ENCODE measurements at places on chromosomes 5 and 9.

GRCh38 chr9:136619742-136620440 lies 42.8 kb upstream of the EGFL7 start:
- DNase-seq, result no peak

- no peak for DNase-seq
These were observed 99.1 kb upstream of the PRRC1 start for GRCh38 chr5:127418367-127418766.

DNA sequence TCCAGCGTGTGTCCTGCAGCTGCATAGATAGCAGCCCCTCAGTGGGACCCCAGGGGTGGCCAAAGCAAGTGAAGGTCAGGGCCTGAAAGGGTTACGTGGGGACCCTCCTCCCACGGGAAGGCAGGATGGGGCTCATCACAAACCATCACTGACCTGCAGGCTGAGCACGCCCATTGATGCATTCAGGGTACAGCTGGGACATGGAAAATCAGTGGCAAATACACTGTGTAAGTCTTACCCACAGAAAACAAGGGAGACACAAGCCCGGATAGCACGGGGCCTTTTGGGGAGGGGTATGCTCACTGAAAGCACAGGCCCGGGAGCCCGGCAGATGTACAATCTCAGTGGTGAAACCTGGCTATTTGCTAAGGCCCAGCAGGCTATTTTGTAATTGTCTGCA lies 49.1 kb downstream of the SEMA4D start:
- DNase-seq, result no peak

- no peak for DNase-seq
These were observed 24.3 kb upstream of the PLIN2 start for GRCh38 chr9:19151425-19152159.

- DNase-seq, result no peak
These were observed 173.1 kb downstream of the PLK2 start for GRCh38 chr5:58286741-58287140.

DNA sequence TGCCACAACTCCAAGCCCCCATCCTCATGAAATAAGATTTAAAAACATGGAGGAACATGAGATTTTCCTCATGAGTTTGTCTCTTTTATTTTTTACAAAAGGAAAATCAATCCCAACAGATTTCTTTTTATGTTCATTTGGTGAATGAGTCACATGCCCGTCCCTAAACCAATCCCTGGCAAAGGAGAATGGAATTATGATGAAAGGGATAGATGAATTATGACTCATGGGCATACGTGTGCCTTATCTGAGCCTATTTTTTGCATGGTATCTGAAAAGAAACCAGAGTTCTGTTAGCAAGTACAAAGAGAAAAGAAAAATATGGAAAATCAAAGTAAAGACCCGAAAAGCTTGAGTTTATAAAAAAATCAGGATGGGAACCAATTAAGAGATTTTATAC lies 267.5 kb upstream of the TMEM161B start:
- no peak for DNase-seq

DNA sequence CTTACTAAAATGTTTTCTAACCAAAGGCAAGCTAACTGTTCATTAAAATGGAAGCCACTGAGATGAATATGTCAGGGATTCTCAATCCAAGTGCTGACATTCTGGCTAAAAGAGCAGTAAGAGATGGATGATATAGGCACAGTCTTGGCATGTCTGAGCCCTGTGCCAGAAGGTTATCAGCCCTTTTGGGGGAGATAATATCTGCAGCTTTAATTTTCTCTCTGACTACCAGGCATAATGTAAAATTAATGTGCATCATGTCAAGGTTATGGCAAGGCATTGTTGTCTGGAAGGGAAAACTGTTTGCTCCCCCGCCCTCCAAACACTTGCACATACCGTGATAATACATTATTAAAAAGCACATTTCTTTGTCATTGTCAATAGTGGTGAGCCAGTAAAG lies 609.8 kb downstream of the ZNF608 start:
- no peak for DNase-seq

GRCh38 chr5:78805474-78806124 lies 157.0 kb upstream of the LHFPL2 start:
- no peak for DNase-seq

DNA sequence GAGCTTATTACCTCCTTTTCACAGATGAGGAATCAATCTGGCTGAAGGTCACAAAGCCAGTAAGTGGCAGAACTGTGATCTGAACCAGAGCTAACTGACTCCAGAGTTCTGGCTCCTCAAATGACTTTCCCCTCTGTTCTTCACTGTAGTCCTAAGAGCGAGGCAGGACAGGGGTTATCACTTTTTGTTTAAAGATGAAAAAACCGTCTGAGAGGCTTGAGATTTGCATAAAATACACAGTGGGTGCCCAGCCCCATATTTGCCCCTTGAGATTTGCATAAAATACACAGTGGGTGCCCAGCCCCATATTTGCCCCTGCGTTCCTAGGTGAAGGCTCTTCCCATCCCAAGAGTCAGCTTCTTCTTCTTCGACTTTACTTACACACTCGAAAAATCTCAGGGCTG lies 667 bp downstream of the FBXO10 start:
- no peak for DNase-seq

DNA sequence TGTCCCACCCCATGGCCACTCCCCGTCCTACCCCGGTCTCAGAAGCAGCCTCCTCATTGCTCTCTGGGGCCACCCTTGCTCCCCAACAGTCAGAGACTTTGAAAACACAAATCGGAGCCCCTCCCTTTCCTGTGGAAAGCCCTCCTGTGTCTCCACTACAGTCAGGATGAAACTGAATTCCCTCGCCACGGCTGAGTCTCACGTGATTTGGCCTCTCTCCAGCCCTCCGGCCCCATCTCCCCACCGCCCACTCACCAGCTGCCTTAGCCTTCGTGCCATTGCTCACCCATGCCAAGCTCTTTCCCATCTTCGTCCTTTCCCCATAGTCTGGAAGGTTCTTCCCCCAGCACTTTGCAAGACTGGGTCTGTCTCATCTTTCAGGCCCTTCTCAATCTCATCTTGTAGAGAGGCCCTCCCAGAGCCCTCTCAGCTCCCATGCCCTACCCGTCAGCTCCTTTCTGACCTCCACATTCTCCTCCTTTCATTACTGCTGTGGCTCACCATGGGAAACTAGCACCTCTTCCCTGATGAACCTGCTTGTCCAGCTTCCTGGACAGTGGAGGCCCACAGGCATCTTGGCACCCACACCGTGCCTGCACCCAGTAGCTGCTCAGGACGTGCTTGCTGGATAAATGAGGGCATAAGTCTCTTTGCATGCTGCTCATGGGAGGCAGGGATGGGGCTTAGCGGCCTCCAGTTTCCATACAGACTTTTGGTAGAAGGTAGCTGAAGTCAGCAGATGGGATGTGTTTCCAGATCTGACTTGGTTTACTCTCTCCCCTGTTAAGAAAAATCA lies 126.4 kb upstream of the COL5A1 start:
- no peak for DNase-seq

GRCh38 chr9:4844056-4844838 lies 51.5 kb downstream of the RCL1 start:
- no peak for DNase-seq

DNA sequence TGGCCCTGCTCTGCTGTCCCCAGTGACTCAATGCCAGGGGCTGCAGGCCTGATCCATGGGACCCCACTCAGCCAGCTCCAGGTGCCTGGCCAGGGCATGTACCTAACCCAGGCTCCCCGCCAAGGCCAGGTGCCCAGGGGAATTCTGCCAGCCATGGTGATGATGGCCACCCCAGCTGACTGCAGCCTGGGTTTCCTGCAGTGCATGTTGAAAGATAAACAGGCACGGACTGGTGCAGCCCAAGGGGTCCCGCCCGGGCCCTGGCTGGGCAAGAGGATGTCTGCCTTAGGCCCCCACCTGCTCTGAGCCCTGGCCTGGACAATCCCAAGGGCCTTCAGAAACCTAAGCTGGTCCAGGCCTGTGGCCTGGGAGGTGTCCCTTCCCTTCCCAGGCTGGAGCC lies 1.2 kb downstream of the ABCA2 start:
- DNase-seq, result no peak

- DNase-seq, result no peak
These were observed 22.9 kb downstream of the KDM4C start for GRCh38 chr9:6780690-6781089.

GRCh38 chr9:73529666-73530065 lies 378.0 kb downstream of the ANXA1 start:
- DNase-seq, result no peak

GRCh38 chr5:3237276-3237868 lies 358.3 kb upstream of the IRX1 start:
- DNase-seq, result no peak

DNA sequence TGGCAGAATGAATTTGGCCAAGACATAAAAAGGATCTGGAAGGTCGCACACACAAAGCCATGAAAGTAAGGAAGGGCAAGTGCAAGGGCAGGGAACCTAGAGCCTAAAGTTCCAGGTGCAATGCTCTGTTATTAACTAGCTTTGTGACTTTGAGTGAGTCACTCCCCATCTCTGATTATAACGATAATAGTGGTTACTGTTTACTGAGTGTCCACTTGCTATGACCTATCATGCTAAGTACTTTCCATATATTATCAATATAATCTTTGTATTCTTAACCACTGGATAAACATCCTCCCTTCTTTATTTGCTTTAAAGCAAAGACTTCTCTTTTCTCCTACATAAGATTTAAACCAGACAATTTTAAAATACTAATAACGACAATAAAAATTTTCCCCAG lies 504.6 kb upstream of the BRINP1 start:
- no peak for DNase-seq

GRCh38 chr9:83792746-83793145 lies 24.8 kb downstream of the GKAP1 start:
- DNase-seq, result no peak

DNA sequence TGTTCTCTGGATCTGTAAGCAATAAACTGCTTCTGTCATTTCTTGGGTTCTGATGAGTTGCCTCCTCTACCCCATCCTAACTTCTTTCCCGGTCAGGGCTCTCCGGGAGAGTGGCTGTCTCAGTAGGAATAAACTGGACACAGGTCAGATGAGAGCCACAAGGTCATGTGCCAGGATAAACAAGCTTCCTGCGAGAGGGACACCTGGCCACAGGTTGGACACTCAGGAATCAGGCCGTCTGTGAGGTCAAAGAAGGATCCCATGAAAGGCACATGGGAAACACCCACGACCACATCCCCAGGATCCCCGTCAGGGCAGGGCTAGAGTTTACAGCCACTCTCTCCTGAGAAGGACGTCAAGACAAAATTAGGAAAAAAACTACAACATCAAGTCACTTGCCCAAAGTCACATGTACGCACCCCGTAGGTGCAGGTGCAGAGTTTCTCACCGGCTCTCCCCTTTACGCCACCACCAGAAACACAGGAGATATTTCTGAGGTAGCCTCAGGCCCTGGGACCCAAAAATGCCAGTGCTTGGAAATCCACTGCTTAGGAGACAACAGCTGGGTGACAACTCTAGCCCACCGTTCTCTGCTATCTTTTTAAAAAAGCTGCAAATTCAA lies 28.7 kb downstream of the CCT5 start:
- DNase-seq, result no peak

DNA sequence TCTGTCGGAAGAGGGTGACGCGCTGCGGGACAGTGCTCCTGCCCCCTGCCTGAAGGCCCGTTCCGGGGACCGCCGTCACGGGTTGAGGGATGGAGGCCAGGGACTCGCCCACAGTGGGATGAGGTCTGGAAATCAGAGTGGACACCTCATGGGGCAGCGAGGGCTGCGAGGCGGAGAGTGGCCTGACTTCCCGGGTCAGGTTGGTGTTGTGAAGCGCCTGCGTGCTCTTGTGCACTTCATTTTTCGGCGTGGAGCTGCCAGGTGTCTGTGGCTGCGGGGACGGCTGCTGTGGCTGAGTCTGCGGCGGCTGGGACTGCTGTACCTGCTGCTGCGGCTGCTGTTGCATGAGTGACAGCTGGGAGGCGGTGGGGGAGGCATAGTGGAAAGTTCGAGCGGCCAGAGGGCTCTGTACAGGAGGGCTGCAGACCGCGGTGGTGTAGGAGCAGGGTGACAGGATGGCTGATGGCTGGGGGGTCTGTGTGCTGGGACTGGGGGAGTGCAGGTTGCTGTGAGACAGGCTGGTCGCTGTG lies 434.1 kb downstream of the HCN1 start:
- DNase-seq, result no peak

DNA sequence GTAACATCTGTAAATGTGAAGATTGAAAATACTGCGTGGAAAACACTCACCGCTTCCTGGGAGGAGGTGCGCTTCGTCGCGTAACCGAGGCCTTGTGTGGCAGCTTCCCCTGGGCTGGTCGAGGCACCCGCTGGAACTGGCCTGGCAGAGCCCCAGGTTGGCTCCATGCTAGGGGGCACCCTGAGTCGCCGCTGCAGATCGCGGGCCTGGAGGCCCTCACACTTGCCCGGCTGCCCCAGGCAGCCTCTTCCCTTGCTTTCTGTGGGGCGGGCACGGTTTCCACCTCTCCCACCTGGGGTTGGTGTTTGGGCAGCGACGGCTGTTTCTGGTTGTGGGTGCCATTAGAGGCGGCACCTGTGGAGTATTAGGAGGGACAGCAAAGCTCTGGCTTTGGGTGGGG lies 852 bp downstream of the ZNF354C start:
- DNase-seq, result no peak

GRCh38 chr5:155530046-155530445 lies 516.5 kb downstream of the KIF4B start:
- DNase-seq, result no peak

DNA sequence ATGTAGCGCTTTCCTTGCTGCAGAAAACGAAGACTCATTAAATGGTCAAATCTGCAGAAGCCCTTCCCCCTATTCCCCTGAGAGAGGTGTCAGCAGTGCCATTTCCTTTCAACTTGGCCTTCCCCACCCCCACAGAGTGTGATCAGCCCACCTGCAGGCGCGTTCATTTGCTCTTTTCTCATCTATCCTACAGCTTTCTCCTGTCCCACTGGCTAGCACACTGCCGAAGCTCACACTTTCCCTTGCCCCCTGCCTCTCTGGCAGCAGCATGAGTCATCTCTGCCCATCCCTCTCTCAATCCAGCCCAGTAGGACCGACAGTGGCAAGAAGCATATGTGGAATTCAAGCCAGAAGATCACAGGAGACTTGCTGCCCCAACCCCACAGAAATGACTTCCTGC lies 213.8 kb downstream of the FAM114A2 start:
- DNase-seq, result no peak

- DNase-seq, result no peak
These were observed 43.6 kb upstream of the FYB1 start for GRCh38 chr5:39262981-39263380.

GRCh38 chr9:98790842-98791607 lies 5.3 kb downstream of the ANKS6 start:
- peak; percentile 92 for DNase-seq

GRCh38 chr9:130532426-130533080 lies 46.8 kb upstream of the FUBP3 start:
- no peak for DNase-seq

DNA sequence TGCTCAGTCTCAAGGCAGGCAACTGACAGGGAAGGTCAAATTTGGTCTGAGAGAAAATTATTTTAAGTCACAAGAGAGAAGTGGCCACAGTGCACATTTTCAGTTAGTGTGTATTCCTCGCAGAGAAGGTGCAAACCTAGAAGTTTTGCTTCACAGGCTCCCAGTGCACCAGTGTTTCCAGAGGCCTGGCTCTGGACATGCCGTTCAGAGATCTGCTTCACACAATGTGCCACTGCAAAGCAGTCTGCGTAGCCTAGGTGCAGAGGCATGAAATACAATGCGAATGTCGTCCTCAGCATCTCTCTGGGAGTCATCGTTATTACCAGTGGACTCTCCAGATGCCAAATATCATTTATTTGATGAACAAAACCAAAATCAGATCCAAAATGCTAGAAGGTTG lies 147.8 kb downstream of the MAPKAP1 start:
- no peak for DNase-seq

- DNase-seq, result no peak
These were observed 40.5 kb downstream of the OLFM1 start for GRCh38 chr9:135127718-135128670.

- DNase-seq, result peak; percentile 81
These were observed 992 bp upstream of the RPP25L start for GRCh38 chr9:34612788-34613390.

All from ACHN (cell line).